ENCODE measurements at places on chromosomes 16 and 17.

GRCh38 chr17:71628306-71628705 lies 492.5 kb upstream of the SOX9 start:
- DNase-seq = no peak

DNA sequence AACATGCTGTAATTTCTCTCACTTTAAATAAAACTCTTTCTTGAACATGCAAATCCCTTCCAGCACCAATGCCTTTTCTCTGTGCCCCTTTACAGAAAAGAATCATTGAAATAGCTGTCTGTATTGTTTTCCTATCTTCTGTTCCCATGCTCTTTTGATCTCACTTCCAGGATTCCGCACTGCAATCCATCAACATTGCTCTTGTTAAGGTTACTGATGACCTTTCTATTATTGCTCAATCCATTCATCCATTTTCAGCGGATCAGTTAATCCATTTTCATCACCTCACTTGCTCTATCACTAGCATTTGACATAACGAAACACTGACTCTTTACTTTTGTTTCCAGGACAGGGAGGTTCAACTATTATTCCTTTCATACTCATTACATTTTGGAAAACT lies 130.5 kb downstream of the ABCA8 start:
- DNase-seq = no peak

GRCh38 chr17:64648234-64648633 lies 13.9 kb downstream of the SMURF2 start:
- no peak for DNase-seq

DNA sequence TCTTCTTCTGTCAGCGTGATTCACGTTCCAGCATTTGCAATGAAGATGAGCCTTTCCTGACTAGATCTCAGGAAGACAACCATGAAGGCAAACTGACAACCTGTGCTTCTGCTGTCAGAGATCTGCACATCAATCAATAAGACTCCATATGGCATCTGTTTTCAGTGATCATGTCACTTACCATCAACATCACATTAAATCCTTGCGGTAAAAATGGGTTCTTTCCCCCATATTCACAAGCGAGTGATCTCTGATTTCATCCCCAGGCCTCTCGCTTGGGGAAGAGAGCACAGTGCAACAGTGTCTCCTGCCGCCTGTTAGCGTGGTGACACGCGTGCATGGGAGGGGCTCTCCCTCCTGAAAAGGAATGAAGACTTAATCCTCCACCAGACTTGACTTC lies 11.1 kb downstream of the NACA2 start:
- DNase-seq = no peak

DNA sequence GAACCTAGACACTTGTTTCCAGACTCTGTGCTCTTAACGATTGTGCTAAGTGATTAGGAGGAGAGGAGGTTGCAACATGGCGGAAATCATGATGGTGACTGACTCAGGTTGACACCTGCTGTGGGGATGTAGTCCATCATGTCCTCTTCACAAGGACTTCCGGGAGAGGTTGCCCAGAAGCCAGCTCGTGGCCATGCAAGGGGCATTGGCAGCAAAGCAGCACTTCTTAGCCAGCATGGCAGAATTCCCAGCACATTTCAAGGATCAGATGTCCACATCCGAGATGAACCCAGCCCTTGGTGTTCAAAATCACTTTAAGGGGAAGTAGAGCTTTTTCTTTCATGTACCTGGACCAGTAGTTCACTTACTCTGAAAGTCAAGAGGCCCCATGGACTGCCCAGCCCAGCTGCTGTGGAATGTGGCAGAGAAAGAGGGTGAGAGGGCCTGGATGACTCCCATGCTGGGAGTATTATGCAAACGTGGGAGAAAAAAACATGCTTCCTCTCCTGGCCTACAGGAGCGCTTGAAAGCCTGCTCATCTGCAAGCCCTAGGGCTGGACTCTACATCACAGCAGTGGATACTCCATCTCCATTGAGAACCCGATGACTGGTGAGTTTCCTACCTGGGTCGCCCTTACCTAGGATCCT lies 65.5 kb downstream of the IRX6 start:
- no peak for DNase-seq

Data from stimulated activated CD8-positive, alpha-beta memory T cell treated with anti-CD3 and anti-CD28 coated beads, Interleukin-7, amount 100 ng/mL, for 48 hours (primary cell).